ENCODE measurements at places on chromosomes 11 and 22.

GRCh38 chr11:4493480-4493818 lies 11.0 kb downstream of the OR52K1 start:
- DNase-seq = no peak

- DNase-seq = no peak
Observed at GRCh38 chr11:35260342-35260985, 121.5 kb downstream of the CD44 start.

DNA sequence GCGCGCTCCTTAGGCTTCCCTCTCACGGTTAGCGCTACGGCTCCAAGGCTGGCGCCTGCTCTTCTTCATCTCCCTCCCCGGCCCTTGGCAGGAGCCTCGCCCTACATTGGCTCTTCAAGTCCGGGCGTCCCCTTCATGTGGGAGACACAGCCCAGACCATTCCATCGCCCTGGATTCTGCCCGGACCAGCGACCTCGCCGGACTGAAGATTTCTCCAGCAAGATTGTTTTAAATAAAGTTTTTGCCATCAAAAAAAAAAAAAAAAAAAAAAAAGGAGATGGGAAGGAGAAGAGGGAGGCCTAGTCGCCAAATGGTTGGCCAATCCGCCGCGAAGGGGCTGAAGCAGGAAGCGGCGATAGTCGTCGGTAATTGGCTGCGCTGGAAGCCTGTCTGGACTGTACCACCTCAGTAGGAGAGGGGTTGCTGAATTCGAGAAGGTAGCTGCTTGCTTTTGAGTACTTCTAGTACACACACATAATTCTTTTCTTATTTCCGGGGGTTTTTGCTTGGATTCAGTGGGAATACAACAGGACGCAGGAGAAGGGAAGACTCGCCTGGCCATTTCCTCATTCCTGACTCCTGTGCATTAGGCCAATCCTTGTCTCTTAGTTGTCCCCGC lies 688 bp upstream of the ZDHHC5 start:
- DNase-seq = peak; percentile 90

DNA sequence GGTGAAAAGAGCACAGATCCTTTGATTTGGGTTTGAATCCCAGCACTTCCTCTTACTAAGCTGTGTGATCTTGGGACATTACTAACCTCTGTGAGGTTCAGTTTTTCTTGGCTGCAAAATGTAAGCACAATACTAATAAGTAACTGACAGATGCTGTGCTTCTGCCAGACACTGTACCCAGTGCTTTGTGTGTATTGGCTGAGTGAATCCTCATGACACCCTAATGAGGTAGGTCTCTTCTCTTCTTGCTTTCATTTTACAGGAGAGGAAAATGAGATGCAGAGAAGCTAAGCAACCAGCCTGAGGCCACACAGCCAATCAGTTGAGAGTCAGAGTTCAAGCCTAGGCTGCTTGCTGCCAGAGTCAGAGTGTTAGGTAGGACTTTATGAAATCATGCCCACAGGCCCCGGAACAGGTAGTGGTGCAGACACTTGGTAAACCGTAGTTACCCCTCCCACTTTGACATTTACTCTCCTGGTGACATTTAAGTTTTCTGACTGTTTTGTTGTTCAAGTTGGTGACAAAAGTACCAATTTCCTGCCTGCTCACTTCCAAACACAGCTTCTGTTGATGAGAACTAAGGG lies 21.2 kb downstream of the PTPRJ start:
- DNase-seq = no peak

- no peak for DNase-seq
Observed at GRCh38 chr11:107493117-107493516, 35.5 kb upstream of the CWF19L2 start.

GRCh38 chr11:111460340-111460739 lies 51.8 kb downstream of the BTG4 start:
- DNase-seq = no peak

GRCh38 chr11:108393046-108393445 lies 74.3 kb downstream of the C11orf65 start:
- DNase-seq = no peak

DNA sequence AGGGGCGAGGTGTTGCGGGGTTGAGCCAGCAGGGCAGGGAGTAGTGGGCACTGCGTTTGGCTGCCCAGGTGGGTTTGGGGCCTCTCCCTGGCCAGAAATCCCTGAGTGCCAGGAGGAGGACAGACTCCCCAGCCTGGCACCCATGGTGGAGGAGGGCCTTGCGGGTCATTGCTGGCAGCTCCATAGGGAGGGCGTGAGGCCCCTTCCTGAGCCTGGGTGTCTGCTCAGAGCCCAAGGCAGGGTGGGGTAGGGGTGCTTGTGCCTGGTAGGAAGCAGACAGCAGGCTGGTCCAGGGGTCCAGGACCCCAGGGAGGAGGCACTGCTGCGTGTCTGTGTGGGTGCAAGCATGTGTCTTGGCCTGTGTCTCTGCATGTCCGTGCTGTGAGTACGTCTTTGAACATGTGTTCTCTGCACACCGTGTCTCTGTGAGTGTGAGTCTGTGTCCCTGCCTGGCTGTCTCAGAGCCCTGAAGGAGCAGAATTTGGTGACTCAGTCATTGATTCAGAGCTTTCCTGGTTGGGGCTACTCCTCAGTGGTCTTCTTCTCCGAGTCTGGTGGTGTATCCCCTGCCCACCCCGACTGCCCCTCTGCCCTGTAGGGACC lies 3.9 kb downstream of the TSPAN4 start:
- no peak for DNase-seq

GRCh38 chr11:48019595-48019994 lies 39.2 kb downstream of the PTPRJ start:
- no peak for DNase-seq

- DNase-seq = no peak
Observed at GRCh38 chr11:63553759-63554158, 9.4 kb downstream of the PLAAT2 start.

GRCh38 chr22:43039800-43040199 lies 24.9 kb upstream of the PACSIN2 start:
- DNase-seq = no peak

DNA sequence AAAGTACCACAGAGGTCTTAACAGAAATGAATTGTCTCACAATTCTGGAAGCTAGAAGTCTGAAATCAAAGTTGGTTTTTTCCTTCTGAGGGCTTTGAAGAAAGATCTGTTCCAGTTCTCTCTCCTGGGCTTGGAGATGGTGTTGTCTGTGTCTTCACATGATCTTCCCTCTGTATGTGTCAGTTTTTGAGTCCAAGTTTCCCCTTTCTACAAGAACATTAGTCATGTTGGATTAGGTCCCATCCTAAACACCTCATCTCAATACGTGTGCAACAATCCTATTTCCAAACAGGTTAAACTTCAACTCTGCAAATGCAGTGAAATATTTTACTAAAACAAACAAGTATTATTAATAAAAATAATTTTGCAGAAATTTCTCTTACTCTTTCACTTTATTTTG lies 3.1 kb upstream of the PTS start:
- DNase-seq = no peak

- DNase-seq = no peak
Observed at GRCh38 chr11:109739379-109739778, 317.4 kb downstream of the C11orf87 start.

DNA sequence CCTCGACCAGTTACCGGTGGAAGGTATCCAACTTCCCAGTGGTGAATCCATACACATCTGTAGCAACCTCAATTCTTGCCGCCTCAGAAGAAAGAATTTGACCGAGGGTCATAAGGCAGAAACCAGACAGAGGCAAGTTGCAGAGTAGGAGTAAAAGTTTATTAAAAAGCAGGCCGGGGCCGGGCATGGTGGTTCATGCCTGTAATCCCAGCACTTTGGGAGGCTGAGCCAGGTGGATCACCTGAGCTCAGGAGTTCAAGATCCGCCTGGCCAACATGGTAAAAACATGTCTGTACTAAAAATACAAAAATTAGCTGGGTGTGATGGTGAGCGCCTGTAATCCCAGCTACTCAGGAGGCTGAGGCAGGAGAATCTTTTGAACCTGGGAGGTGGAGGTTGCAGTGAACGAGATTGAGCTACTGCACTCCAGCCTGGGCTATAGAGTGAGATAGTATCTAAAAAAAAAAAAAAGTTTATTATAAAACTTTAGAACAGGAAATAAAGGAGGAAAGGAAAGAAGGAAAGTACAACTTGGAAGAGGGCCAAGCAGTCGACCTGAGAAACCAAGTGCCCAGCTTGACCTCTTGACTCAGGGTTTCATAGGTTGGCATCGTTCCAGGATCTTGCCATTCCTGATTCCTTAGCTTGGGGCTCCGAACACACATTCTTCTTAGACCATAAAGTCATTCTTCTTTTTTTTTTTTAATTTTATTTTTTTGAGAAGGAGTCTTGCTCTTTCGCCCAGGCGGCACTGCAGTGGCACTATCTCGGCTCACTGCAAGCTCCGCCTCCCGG lies 27.8 kb downstream of the RGL4 start:
- DNase-seq = no peak

DNA sequence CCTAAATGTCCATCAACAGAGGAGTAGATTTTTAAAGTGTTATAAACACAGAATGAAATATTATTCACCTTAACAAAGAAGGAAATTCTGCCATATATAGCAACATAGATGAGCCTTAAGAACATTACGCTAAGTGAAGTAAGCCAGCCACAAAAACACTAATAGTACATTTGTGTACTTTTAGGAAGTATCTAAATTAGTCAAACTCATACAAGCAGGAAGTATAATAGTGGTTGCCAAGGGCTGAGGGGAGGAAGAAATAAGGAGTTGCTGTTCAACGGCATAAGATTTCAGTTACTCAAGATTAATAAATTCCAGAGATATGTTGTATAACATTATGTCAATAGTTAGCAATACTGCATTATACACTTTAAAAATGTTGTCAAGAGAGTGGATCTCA lies 181.7 kb upstream of the ZC3H12C start:
- no peak for DNase-seq

DNA sequence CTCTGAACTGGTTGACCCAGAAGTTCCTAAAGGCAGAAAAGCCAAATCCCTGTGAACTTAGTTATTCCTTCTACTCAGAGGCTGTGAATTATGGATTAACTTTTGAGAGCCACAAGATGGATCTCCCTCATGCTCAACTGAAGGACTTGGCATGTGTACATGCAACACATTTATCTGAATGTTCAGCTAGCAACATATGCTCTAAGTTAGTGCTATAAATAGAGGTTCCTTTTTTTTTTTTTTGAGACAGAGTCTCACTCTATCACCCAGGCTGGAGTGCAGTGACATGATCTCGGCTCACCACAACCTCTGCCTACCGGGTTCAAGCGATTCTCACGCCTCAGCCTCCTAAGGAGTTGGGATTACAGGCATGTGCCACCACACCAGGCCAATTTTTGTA lies 40.1 kb downstream of the EIF4ENIF1 start:
- DNase-seq = no peak

DNA sequence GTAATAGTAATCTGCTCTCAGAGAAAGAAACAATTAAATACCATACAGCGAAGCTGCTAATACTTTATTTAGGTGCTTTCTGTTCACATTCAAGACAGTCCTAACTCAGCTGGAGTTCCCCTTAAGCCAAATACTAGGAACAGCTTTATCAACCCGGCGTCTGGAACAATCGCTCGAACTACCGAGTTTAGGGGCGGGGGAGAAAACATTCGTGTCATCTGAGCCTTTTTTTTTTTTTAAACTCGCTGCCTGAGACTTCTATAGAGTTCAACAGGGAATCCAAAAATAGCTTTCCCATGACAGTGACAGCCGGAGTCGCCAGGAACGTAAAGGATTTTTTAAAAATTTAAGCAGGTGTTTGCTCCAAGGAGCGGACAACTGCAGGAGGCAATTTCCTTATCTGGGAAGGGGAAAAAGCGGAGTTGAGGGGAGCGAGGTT lies 852 bp downstream of the TRAF6 start:
- no peak for DNase-seq

GRCh38 chr22:50606165-50606945 lies 5.8 kb downstream of the MAPK8IP2 start:
- DNase-seq = no peak

DNA sequence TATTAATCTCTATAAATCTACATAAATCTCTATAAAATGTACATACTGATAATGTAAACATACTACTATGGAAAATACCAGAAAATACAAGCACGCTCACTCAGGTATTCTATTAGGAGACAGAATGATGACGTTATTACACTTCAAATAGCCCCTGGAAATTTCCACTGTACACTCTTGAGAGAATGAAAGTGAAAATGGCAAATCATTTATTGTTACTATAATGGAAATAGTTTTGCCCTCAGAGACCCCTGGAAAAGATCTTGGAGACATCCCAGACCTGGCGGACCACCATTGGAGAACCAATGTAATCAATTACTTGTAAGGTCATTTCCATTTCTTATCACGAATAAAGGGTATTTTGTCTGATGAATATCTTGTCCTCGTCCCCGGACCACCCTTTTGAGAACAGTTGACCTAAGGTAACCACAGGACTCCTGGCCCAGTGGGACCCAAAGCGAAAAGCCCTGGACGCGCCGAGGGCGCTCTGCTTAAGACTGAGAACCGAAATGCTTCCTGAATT lies 509 bp upstream of the PRRG4 start:
- DNase-seq = no peak

- no peak for DNase-seq
Observed at GRCh38 chr22:17974703-17975372, 49.5 kb downstream of the MICAL3 start.

DNA sequence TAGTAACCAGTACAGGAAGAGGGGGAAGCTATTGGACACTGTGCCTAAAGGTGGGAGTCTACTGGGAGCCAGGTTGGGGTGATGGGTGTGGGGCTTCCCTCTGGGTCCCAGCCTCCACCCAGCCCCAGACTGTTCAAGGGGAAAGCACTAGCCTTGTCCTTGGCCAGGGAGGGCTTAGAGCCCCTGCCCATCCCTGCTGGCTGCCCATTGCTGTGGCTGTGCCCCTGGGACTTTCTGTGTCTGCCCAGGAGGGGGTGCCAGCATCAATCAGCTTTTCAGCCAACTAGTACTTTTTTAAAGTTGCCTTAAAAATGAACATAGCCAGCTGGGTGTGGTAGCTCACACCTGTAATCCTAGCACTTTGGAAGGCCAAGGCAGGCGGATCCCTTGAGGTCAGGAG lies 19.9 kb downstream of the INCENP start:
- DNase-seq = no peak

GRCh38 chr11:123318623-123319022 lies 111.4 kb upstream of the GRAMD1B start:
- DNase-seq = no peak

DNA sequence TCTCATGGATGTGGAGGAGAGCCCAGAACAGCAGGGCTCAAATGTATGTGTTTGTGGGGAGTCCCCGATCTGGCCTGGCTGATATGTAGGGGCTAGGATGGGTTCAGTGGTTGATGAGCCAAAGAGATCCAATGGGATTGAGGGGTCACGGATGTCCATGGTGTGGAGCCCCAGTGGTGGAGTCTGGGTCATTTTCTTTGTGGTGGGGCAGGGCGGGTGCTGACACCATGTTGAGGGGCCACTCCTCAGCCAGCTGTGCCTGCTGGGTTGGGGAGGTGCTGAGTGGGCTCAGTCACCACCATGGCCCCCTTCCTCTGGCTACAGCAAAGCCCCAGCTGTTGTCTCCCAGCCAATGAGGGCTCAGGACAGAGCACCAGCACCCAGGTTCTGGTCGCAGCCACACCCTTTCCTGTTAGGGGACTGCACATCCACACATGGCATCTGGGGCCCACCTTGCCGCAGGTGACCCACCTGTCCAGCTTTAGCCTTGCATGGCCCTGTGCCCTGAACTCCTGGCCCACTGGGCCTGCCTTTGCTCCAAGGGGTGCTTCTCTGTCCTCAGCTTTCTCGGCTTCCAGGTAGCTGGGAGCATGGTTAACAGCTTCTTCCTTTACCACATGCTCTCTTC lies 3.2 kb upstream of the GNAZ start:
- DNase-seq = no peak
